ENCODE measurements at places on chromosomes 7 and 10. TPM values are rescaled to one million over a fixed set of nuclear protein-coding genes. Genes with fewer than 3 reads are reported as not detected.

Gene CLRN3
- 0.52 TPM for total RNA-seq

Gene DYDC1
- not detected for total RNA-seq

Gene ADGRA1
- total RNA-seq = under 0.01 TPM

Gene SLC16A12
- total RNA-seq = 1.6 TPM

Gene ADRB1
- 0.52 TPM for total RNA-seq

Gene NPC1L1
- total RNA-seq = not detected

Gene KLLN
- total RNA-seq = under 0.01 TPM

Gene ADAM22
- 9.9 TPM for total RNA-seq

Gene PMPCB
- total RNA-seq = 53.8 TPM

Gene PDZD7
- total RNA-seq = 1.0 TPM

Gene CD36
- total RNA-seq = 533 TPM

Gene COL26A1
- 7.8 TPM for total RNA-seq

Gene OR9A2
- total RNA-seq = not detected

Gene MYOF
- total RNA-seq = 45.4 TPM

Gene AKR1D1
- total RNA-seq = not detected

Gene TSPAN12
- total RNA-seq = 33.4 TPM

Gene FOXL3
- total RNA-seq = not detected

Gene CCDC136
- 4.7 TPM for total RNA-seq

Gene KCNH2
- 7.3 TPM for total RNA-seq

Gene IQCE
- 2.1 TPM for total RNA-seq

Gene OPN1SW
- total RNA-seq = not detected

Gene SAMD8
- 17.7 TPM for total RNA-seq

Gene TFEC
- 2.1 TPM for total RNA-seq

Gene FAM237B
- not detected for total RNA-seq

Gene NEUROG3
- total RNA-seq = not detected

Gene KLF14
- 0.52 TPM for total RNA-seq

Gene SVIL
- 153 TPM for total RNA-seq

Gene C10orf53
- not detected for total RNA-seq

Gene FKBP14
- total RNA-seq = 13.0 TPM

Gene ASIC3
- total RNA-seq = not detected

Gene GPR37
- 20.9 TPM for total RNA-seq

Gene TMEM273
- total RNA-seq = 6.8 TPM

Gene CAV2
- total RNA-seq = 35.0 TPM

Gene STAG3
- total RNA-seq = 0.52 TPM
